ENCODE measurements at places on chromosomes 7 and 10.

GRCh38 chr7:45920502-45921380, at the start of gene IGFBP3:
Gene IGFBP3, minus strand, starts transcription at chr7:45921272. Its CDS starts 132 bp downstream, at chr7:45921140.
- DNase-seq, result no peak

GRCh38 chr10:86033581-86033980, 333.0 kb downstream of the GRID1 start:
- no peak for DNase-seq

GRCh38 chr10:132893090-132893489, 49.3 kb downstream of the CFAP46 start:
- no peak for DNase-seq

GRCh38 chr7:105199386-105199785, 185.4 kb downstream of the KMT2E start:
- DNase-seq, result no peak

- no peak for DNase-seq
Measured at GRCh38 chr7:152931633-152932032, 172.1 kb downstream of the ACTR3B start.

DNA sequence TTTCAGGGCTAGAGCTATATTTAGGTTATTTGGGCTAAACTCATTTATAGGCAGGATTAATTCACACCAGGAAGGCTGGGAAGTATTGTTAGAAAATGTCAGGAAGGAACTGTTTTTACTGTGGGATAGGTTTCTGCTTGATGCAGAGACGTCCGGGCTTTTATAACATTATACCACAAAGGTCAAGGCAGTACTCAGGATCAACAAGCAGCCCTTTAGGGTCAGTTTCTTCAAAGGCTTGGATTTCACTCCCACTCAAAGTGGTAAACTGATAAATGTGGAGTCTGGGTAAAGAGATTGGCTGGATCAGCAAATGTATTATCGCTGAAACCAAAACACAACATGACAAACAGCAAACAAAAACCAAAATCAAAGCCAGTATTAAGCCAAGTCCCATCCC, 127.2 kb downstream of the ARL5B start:
- DNase-seq, result no peak
